Upper lobe of right lung (tissue), 1 donor: ENCODE measurements at places on chromosomes 3 and 15. TPM values are rescaled to one million over a fixed set of nuclear protein-coding genes. Genes with fewer than 3 reads are reported as not detected.

DNA sequence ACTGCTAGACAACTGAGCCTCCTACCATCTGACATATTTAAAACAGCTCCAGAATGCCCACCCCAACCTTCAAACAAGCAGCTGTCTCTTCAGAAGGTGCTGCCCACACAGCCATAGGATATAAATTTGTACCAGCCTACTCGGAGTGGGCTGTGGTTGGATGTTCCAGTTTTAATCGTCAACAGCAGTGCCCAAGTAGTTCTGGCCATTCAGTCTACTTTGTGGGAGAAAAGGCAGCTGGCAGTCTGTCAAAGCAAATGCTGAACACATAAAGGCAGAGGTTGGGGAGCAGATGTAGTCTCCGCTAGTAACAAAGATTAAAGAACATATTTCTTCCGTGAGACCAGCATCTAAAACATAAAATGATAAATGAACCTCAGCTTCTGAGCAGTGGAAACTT is 15.9 kb upstream of the ERC2 start:
- no peak for DNase-seq

DNA sequence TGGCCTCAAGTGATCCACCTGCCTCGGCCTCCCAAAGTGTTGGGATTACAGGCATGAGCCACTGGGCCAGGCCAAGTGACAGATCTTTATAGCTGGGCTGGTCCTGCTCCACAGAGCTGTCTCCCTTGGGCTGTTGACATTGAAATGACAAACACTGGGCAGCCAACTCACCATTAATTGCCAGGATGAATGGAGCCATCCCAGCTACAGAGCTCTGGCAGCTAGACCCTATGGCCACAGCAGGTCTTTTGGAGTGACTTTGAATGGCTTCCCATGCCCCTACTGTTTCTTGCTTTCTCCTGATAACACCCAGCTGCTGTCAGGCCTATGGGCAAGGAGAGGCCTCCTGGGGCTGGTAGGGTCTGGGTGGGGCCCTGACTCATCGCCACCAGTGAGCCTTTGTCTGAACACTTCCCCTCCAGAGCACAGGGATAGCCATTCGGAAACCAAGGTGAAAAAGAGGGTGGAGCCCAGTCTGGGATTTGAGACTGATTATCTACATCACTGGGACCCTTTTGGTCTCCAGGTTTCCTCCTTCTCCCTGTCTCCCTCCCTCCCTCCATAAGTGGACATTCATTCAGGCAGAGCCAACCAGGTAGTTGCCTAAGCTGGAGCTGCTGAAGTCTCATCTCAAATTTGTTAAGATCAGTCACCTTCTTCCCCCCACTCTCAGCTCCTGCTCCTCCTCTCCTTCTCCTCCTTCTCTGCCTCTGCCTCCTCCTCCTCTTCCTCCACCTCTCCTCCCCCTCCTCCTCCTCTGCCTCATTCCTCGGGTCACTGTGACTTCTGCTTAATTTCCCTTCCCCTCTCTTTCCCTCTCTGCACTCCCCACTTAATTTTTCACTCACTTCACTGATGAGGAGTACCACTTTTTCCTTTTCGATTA is 34.0 kb downstream of the BHLHE40 start:
- peak; percentile 51 for DNase-seq

DNA sequence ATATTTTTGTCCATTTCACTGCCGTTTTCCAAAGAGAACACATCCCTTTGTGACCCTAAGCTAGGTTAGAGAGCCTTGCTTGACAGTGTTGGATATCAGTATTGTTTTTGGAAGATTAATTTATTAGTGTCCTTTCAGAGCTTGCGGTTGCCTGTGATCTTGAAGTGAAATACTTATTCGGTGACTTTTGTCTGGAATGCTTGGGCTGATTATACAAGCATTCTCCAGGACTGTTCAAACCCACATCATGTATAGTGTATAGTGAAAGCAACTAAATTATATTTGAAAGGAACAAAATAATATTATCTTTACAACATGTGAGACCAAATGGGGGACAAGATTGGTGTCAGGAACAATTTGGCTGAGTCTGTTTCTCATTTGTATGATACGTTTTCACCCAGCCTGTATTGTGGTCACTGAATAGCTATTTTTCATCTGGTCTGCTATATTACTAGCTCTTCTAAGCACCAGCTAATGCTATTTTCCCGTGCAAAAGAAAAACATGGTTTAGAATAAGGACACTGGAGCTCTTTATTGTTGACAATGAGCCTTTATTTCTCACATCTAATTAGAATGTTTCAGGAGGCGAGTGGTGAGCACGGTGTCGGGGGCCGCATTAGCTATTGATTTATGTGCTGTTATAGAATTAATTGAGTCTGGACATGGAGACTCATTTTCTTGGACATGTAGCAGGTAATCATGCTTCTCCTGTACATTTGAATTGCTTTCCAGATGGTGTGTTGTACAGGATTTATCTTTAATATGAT is 158.1 kb downstream of the APBA2 start:
- DNase-seq, result no peak

DNA sequence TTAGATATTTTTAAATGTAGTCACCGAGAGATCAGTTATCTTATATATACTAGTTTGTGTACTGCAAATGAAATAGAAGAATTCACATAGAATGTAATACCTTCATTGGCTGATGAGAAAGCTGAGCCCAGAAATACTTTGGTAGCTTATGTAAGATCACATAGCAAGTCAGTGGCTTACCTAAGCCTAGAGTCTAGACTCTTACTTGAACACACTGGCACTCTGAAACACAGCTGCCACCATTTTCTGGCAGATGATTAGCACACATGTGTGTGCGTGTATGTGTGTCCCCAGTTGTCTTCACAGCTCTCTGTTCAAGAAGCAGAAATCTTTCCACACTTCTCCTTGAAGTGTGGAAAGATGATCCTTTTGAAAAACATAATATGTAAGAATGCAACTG is 124.3 kb downstream of the NEO1 start:
- no peak for DNase-seq

GRCh38 chr15:54387799-54388198 is 409.6 kb downstream of the UNC13C start:
- DNase-seq, result no peak

GRCh38 chr3:168782193-168782592 is 686.5 kb upstream of the GOLIM4 start:
- DNase-seq, result no peak

- no peak for DNase-seq
Observed at GRCh38 chr3:196365736-196366135, 27.5 kb upstream of the TM4SF19 start.

- DNase-seq, result no peak
Observed at GRCh38 chr3:59473636-59474035, 423.8 kb upstream of the CFAP20DC start.

DNA sequence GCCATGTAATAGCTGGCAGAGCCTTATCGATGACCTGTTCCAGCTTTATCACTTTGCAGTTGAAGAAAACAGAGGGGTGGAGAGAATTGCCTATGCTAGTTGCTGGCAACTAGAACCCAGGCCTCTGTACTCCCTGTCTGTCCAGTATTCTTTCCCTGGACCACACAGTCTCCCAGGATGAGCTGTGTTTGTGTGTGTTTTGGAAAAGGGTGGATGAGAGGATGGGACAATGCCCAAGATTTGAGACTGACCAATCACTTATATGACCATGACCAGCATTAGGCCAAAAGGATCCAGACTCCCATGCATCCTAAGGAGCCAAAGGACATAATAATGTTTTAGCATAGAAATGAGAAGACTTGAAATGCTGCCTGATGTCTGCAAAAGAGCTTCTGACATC is 102.6 kb downstream of the CD200R1L start:
- no peak for DNase-seq

DNA sequence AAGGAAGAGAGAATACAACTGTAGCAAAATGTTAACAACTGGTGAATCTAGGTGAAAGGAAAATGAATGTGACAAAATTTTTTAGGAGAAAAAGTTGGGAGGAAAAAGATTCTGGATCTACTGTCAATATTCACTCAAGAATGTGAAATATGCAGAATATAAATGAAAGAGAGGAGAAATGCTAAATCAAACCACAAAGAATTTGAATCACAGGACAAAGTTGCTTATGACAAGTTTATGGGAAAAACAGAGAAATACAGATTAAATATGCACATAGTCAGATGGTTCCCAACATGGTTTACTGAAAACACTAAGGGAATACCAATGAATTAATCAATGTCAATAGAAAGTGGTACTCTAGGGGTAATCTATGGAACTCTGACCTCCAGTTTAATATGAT is 27.6 kb downstream of the C3orf33 start:
- DNase-seq, result no peak

- no peak for DNase-seq
Observed at GRCh38 chr3:159458982-159459381, 529.7 kb upstream of the IL12A start.

GRCh38 chr15:82184355-82184754 is 78.2 kb downstream of the EFL1 start:
- DNase-seq, result no peak

GRCh38 chr3:176378789-176379188 is 818.5 kb downstream of the TBL1XR1 start:
- DNase-seq, result no peak

GRCh38 chr3:37785736-37786135 is 75.9 kb upstream of the CTDSPL start:
- DNase-seq, result no peak

- DNase-seq, result no peak
Observed at GRCh38 chr3:96986241-96986640, 171.8 kb downstream of the EPHA6 start.

DNA sequence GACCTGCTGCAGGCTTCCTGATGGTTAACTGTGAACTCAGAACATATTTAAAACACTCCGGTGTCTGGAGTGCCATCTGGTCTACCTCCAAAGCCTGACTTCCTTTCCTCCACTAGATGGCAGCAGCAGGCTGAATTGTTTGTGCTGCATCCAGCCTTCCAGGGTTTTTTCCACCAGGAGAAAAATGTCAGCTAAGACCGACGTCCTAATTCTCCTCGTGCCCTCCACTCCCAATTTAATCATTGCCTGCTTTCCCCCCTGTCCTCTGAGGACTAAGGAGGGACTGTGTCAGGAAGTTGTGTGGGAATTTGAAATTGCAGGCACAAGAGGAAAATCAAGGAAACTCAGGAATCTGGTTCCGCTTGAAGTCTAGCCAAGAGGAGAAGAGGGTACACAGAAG is 165.2 kb upstream of the UMPS start:
- no peak for DNase-seq

- peak; percentile 80 for DNase-seq
Observed at GRCh38 chr15:74869726-74870407, 3.3 kb downstream of the SCAMP2 start.

GRCh38 chr3:195732940-195733339 is 12.2 kb downstream of the MUC20 start:
- no peak for DNase-seq

DNA sequence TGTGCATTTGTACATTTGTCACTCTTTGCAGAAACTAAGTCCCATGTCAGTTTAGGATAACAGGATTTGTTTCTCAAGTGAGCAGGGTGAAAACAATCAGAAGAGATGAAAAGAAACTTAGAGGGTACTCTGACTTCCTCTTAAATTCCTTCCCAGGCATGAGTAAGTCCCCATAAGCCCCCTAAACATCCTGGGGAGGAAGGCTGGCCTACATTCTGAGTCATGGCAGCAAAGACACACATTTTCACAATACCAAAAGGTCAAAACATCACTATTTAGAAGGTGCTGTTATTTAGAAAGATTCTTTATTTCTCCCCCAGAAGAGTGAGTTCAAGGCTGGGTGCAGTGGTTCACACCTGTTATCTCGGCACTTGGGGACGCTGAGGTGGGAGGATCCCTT is 7.6 kb upstream of the FOXP1 start:
- no peak for DNase-seq

DNA sequence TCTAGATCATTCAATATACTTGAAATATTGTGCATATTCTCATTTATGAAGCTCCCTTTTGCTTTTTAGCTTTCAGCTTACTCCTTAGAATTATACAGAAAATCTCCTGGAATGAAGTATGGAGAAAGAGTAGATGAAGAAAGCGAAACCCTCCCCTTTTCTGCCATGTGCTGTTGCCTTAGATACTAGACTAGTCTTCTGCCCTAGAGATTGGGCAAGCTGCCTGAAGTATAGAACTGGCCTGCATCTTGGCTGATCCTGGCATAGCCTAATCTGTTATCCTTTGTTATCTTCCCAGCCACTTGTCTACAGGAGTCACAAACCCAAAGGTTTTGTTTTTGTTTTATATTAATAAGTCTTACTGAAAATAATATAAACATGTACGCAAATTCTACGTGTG is 138.8 kb downstream of the RBPMS2 start:
- no peak for DNase-seq

DNA sequence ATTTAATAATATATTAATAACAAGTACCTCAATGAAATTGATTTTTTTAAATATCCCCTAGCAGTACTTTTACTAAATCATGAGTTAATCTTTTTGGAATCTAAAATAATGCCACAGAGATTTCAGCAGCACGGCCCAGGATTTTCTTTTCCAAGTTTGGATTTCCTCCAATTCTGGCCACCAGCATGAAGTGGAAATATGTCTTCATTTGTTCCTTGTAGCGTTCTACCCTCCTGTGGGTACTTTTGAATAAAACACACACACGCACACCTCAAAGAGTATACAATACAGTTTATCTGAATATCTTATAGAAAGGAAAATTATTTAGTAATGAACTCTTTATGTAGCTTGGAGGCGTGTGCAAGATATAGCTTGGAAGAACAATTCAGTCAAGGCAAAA is 125.1 kb upstream of the STT3B start:
- no peak for DNase-seq

DNA sequence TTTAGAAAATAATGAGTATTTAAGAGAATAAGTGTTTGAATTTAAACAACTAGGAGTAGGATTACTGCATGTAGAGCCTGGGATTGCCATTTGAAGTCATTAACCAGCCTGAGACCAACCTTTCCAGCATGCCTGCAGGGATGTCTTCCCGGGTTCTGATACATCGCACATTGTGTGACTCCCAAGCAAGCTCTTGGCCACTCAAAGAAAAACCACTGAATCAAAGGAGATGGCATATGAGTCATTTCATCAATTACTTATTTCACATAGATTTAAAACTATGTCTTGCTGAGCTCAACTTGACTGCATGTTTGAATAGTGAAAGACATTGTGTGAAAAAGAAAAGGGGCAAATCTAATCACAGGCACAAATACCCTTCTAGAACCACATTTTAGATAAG is 15.0 kb upstream of the THBS1 start:
- DNase-seq, result no peak

DNA sequence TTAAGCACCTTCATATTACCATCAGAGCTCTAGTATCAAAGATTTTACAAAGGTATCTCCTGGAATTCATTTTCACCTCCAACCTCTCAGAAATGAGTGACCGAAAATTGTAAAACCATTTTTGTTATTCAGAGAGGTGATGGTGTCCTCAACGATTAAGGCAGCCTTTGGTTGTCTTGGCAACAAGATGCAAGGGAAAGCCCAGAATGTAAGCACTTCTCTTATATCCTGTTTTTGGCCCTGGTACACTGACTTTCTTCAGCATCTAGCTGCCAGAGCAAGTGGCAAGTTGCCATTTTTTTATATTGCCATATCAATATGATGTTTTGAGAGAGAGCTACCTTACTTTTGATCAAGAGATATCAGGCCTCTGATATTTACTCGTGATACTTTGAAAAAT is 384.9 kb upstream of the NECTIN3 start:
- DNase-seq, result no peak

Gene MYL3
- total RNA-seq, result 3.8 TPM

Gene GOLGA6L2
- not detected for total RNA-seq

Gene FBXO40
- 0.09 TPM for total RNA-seq

Gene GPR149
- total RNA-seq, result not detected

Gene PLXNA1
- 53.5 TPM for total RNA-seq

Gene CPA3
- 53.1 TPM for total RNA-seq

Gene KCNMB3
- total RNA-seq, result 2.5 TPM

Gene GOLGA8T
- total RNA-seq, result 0.20 TPM

Gene CLN6
- total RNA-seq, result 31.5 TPM

Gene SLC28A1
- total RNA-seq, result not detected

Gene TMIE
- total RNA-seq, result 1.7 TPM

Gene LMAN1L
- total RNA-seq, result not detected

Gene SKOR1
- total RNA-seq, result 0.52 TPM

Gene BOC
- total RNA-seq, result 6.1 TPM
